ENCODE measurements at places on chromosomes 16 and 17.

DNA sequence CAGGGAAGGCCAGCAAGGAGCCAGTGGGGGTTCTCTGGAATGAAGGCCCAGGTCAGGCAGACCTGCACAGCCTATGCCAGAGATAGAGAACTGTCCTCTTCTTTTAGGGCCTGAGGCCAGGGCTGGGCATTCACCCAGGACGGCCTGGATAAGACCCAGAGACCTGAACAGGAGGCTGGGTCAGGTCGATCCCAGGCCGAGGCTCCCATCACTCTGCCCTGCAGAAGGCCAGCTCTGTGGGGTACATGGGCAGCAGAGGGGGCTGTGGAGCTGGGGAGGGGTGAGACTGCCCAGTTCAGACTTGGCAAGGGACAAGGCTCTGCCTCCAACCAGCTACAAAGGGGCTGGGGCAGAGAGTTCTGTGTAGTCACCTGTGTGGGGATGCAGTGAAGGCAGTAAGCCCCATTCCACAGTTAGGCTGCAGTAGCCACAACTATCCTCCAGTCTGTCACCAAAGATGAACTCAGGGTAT, 14.6 kb downstream of the HSD11B2 start:
- no peak for DNase-seq

GRCh38 chr16:73389085-73389484, 341.2 kb upstream of the ZFHX3 start:
- DNase-seq, result no peak

DNA sequence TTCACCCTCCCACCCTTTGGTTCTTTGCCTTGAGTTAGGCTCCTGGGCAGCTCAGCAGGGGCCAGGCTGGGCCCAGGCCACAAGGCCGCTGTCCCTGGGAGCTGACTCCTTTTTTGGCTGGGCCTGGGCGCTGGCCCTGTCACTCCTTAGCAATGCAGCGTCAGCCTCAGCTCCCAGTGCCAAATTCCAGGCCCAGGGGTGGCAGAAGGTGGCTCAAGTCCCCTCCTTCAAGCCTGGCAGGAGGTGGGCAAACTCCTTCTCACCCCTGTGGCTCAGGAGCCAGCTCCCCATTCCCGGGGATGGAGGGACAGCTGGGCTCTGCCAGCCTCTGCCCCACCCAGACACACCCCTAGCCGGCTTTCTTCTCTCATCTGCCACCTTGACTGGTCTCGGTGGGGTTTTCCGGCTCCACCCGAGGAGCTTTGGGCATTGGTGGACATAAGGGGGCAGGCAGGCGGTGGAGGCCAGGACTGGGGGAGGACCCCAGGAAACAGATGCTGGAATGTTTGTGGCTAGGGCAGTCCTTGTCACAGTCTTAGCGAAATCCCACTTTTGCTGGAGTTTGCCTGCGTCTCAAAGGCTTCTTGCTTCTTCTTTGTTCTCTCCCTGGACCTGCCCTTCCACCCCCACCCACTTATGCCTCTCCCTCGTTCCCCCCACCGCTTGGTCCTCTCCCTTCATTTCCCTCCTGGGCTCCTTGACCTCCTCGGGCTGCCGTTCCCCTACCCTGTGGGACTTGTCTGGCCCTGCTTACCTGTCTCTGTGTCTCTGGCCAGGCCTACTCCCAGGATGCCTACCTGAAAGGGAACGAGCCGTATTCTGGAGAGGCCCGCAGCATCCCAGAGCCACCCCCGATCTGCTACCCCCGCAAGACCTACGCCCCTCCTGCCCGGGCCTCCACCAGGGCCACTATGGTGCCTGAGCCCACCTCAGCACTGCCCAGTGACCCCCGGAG, 37.4 kb downstream of the ARHGAP23 start:
- DNase-seq, result no peak

DNA sequence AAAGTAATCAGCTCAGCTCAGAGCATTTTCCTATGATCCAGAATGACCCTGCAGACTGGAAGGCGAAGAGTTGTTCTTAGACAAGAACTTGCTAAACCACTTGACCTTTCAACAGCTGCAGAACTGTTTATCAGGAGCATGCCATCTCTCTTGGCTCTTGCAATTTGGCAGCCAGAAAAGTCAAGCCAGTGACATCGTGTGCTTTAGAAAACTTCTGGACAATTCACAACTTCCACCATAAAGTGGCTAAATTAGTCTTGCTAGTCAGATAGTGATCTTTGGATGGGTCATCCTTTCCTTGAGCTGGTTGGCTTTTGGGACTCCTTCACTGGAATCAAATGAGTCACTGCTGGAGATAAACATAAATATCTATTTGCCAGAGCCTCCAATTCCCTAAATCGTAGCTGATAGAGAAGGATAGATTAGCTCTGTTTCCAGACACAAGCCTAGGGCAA, 146.5 kb downstream of the MAP2K6 start:
- no peak for DNase-seq

DNA sequence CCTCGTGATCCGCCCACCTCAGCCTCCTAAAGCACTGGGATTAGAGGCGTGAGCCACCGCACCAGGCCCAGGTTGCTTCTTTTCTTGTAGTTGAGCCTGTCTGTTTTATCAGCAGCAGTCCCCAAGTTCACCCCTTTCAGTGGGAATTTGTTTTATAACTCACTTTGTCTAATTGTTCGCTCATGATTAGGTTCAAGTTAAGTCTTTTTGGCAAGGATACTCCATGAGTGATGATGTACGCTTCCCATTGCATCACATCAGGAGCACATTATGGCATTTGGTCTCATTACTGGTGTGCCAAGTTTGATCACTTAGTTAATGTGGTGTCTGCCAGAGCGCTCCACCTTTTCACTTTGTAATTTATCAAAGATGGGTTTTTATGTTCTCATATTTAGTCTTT, 14.4 kb upstream of the GJD3 start:
- no peak for DNase-seq

GRCh38 chr16:65455761-65456160, 333.9 kb upstream of the CDH11 start:
- no peak for DNase-seq

Measured in activated gamma-delta T cell treated with Interleukin-2 at 50 U/mL for 16 hours (primary cell).